ENCODE measurements at places on chromosomes 5 and 9. TPM values are rescaled to one million over a fixed set of nuclear protein-coding genes. Genes with fewer than 3 reads are reported as not detected.

CRB2 gene
- polyA plus RNA-seq, result 0.70 TPM

LIFR gene
- polyA plus RNA-seq, result 6.1 TPM

STC2 gene
- 0.26 TPM for polyA plus RNA-seq

LMNB1 gene
- 91.0 TPM for polyA plus RNA-seq

OR1Q1 gene
- not detected for polyA plus RNA-seq

CNTRL gene
- polyA plus RNA-seq, result 17.0 TPM

TAF11L10 gene
- not detected for polyA plus RNA-seq

SLC31A1 gene
- polyA plus RNA-seq, result 7.0 TPM

CD14 gene
- 1.5 TPM for polyA plus RNA-seq
